HepG2 (cell line): ENCODE measurements at places on chromosomes 16 and 17.

DNA sequence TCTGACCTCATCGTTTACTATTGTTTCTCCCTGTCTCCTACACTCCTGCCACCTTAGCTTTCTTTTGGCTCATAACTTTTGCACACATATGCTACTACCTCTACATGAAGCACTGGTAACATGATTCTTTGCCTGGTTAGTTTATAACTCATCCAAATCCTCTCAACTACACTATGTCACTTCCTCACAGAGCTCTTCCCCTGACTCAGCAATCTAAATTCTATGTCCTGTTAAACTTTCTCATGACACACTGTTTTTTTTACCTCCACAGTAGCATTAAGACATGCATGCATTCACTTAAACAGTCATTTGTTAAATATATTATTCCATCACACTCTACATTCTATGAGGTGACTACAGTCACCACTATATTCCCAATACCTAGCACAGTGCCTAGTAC is 19.7 kb downstream of the APPBP2 start:
- DNase-seq = peak; percentile 9

GRCh38 chr16:30769379-30770089 is 7.4 kb downstream of the RNF40 start:
- DNase-seq = no peak

DNA sequence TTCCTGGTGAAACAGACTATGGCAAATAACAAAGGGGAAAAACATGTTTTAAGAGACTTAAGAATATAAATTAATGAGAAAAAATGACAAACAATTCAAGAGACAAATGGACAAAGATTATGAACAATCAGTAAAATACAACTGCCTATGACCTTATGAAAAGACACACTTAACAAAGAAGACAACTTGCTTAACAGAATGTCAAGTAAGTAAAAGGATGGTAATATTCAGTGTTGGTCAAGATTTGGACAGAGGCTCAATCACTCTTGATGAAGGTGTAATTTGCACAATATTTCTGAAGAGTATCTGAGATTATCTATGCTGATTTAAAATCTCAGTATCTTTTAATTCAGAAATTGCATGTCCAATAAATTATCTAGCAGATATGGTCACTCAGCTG is 34.4 kb downstream of the CREBBP start:
- no peak for DNase-seq

- DNase-seq = no peak
These were observed 29.4 kb downstream of the RBFOX3 start for GRCh38 chr17:79581324-79581932.

- no peak for DNase-seq
These were observed 61.9 kb upstream of the CCL1 start for GRCh38 chr17:34424814-34425491.

DNA sequence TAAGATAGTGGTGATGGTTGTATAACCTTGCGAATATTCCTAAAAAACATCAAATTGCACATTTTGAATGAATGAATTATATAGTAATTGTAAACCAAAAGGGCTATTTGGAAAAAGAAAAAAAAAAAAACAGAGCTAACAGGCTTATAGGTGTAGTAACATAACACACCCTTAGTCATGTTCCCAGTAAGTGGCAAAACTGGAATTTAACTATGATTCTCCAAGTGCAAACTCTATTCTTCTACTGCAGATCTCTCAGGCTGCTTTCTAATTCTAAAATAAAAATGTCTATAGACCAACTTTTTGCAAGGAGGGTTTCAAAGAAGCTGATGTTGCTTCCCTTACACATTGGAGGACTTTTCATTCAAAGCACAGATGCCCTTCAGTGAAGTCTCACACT is 293.2 kb upstream of the MON1B start:
- no peak for DNase-seq

DNA sequence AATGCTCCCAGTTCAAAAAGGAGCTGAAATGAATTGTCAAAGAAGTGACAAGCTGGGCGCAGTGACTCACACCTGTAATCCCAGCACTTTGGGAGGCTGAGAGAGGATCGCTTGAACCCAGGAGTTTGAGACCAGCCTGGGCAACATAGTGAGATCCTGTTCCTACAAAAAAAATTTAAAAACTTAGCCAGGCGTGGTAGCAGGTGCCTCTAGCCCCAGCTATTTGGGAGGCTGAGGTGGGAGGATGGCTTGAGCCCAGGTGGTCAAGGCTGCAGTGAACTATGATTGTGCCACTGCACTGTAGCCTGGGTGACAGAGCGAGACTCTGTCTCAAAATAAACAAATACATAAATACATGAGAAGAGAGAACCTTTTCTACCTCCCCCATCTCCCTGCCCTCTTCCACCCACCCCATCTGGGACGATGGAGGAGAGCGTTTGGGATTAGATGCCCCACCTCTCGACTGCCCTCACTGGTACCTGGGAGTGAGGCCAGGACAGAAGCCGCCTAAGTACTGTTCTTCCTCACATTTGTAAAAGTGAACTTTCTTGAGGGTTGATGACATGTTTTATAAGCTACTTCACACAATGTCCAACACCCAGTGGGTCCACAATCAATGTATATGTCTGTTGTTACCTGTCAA is 2.4 kb downstream of the IL4R start:
- DNase-seq = no peak

GRCh38 chr17:4150096-4150495 is 7.1 kb downstream of the CYB5D2 start:
- no peak for DNase-seq

DNA sequence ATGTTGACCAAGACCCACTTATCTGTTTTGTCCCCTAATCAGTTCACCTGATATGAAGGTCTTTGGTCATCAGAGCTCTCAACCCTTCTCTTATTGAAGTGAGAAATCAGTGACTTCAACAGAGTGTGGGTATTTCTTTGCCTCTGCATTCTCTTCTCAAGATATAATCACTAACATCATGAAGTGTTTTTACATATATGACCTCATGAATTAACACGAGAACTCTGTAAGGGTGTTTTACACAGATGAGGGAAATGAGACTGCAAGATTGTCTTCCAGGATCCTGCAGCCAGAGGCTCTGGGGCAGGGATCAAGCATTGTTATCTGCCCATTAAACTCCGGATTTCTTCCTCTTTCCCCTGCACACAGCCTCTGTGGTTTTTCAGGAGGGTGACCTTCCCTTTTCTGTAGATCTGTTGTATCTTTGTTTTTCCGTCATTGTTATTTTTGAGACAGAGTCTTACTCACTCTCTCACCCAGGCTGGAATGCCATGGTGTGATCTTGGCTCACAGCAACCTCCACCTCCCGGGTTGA is 22.7 kb downstream of the LCMT1 start:
- DNase-seq = no peak
